Stimulated activated CD8-positive, alpha-beta memory T cell treated with anti-CD3 and anti-CD28 coated beads, Interleukin-15, amount 100 ng/mL, for 24 hours (primary cell): ENCODE measurements at places on chromosomes 2 and 18.

DNA sequence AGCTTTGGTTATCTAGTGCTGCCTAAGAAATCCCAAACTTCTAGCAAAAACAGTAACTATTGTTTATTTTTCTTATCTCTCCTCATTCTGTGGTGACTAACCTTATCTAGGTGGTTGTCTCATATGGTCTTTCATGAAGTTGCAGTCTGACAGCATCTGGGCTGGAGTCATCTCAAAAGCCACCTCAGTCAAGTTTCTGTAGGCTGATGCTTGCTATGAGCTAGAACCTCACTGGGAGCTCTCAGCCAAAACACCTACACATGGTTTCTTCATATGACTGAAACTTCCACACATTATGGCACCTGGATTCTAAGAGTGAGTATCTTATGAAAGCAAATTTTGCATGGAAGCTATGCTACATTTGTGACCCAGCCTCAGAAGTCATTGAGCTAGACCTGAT lies 596.4 kb upstream of the VRK2 start:
- DNase-seq: no peak

- DNase-seq: no peak
Observed at GRCh38 chr2:219733106-219733505, 105.7 kb downstream of the SLC4A3 start.

- DNase-seq: no peak
Observed at GRCh38 chr18:76953583-76954233, 131.4 kb downstream of the ZNF236 start.

- no peak for DNase-seq
Observed at GRCh38 chr2:121220995-121221394, 64.0 kb downstream of the TFCP2L1 start.

DNA sequence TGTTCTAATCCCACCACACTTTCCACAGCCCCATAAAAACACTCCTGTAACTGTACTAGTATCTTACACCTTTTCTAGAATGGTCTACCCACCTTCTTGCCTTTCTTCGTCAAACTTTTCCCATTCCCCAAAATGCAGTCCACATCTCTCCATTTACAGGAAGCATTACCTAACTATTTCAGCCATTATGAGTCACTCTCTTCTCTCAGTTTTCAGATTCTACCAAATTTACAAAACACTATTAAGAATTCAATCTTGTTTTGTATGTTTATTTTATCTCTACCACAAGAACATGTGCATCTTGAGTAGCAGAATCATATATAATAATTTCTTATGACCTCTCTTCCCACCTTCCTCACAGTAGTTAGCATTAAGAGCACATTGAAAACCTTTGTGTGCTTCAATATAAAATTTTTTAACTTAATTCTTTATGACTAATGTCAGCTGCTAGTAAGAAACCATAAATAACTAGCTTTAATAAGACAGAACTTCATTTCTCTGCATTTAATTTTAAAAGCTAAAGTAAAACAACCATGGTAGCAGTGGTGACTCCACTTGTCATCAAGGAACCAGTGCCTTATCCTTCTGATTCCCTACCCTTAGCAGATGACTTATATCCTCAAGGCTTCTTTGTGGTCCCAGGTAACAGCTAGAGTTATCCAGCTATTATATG lies 56.6 kb upstream of the MAP2 start:
- DNase-seq: no peak

- DNase-seq: no peak
Observed at GRCh38 chr18:22872900-22873537, 60.1 kb upstream of the RBBP8 start.

- DNase-seq: no peak
Observed at GRCh38 chr2:38685116-38685735, 19.3 kb downstream of the GALM start.

DNA sequence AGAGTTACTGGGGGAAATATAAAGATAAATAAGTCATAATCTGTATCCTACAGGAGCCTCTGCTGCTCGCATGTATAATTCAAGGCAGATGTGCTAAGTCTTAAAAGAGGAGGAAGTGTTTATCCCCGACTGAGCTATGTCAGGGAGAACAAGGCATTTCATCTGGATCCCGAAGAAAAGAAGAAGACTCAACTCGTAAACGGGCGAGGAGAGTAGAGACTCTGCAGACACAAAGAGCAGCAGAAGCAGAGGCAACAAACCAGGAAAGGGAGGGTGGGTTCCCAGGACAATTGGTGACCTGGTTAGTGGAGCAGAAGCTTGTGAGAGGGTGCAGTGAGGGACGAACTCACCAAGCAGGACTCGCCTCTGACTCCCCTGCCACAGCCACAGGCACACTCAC lies 368.6 kb downstream of the EIPR1 start:
- DNase-seq: no peak

DNA sequence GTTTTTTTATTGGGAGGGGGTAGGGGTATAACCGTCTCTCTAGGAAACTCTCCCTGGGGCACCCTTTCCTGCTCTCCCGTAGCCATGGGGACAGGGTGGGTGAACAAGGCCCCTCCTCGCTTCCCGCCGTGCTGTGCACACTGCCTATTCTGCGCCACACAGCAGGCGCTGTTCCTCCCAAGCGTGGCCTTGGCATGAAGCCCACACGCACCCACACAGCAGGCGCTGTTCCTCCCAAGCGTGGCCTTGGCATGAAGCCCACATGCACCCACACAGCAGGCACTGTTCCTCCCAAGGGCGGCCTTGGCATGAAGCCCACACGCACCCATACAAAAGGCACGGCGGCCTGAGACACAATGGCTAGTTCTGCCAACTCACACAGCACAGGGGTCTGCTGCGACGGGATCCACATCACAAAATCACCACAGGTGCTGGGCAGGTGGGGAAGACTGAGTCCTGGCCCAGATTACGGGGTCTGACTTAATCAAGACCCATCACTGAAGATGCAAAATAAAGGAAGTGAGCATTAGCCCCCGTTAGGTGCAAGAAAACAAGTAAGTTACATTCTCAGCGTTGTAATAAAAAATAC lies 46.6 kb upstream of the TPO start:
- DNase-seq: no peak

DNA sequence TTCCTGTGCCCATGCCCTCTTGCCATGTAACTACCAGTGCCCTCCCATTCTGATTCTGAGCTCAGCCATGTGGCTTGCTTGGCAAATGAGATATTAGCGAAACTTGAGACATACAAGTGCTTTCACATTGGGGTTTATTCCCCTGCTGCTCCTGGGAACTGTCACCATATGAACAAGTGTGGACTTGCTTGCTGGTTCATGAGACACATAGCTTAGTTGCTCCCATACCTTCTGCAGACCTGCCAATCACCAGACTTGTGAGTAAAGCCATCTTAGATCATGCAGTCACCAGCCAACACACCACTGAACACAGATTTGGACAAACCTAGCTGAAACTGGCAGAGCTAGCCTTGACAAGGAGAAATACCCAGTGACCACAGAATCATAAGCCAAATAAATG lies 155.1 kb downstream of the SS18 start:
- DNase-seq: no peak

GRCh38 chr2:238120463-238121298 lies 17.8 kb upstream of the KLHL30 start:
- DNase-seq: no peak

DNA sequence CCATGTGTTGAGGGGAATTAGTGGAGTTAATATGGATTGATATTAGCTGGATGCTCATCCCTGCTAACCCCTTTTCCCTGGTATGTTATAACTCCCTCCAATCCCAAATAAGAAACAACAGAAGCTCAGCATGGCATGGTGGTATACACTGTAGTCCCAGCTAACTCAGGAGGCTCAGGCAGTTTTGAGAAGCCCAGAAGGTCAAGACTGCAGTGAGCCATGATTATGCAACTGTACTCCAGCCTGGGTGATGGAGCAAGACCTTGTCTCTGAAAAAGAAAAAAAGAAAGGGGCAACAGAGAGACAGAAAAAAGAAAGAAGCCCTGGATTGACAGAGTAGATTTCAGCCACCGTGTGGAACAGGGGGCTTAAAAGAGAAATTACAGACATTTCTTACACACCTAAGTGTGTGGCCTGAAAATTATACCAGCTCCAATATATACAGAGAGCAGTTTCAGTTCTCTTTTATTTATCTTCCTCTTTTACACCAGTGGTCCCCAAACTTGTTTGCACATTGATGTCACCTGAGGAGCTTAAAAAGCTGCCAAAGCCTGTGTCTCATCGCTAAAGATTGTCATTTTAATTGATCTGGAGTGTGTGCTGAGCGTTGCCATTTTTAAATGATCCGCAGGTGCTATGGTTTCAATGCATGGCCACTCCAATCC lies 203.6 kb downstream of the UBE2E3 start:
- DNase-seq: no peak

DNA sequence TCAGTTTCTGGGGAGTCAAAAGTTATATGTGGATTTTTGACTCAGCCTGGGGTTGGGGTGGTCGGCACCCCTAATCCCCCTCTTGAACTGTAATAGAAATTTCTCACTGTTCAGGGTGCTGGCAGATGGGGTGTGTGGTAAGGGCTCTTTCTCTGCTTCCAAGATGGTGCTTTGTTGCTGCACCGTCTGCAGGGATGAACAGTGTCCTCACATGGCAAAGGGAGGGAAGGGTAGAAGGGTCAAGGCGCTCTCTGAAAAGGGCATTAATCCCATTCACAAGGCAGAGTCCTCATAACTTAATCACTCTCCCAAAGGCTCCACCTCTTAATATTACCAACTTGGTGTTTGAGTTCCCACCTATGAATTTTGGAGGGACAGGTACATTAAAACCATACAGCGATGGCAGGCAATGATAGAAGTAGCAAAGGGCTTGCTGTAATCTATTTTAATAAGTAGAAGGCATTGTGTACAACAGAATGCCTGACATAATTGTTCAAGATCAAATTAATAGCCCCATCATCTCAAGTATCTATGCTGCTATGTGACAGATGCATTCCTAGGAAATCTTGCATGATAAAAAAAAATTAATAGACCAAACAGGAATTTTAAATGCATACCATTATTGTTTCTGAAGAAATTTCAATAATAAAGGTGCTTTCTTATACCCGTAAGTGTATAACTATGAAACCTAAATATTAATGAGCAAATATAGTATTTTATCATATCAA lies 28.1 kb downstream of the MMADHC start:
- DNase-seq: no peak

DNA sequence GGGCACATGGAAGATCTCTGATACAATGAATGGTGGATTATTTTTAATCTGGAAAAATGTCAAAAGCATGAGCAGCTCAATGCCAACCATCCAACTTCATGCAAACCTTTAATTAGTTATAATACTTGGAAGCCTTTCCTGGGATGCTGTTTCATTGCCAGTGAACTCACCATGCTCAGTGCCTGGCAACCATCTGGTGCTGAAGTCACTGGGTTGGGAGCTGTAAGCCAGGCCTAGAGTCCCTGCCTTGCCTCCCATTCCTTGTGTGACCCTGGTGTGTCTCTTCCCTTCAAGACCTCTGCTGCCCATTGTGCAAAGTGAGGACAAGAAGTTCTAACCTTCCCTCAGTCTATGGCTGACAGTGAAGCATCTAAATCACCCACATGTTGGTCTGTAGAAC lies 458.7 kb downstream of the RNF144A start:
- no peak for DNase-seq

DNA sequence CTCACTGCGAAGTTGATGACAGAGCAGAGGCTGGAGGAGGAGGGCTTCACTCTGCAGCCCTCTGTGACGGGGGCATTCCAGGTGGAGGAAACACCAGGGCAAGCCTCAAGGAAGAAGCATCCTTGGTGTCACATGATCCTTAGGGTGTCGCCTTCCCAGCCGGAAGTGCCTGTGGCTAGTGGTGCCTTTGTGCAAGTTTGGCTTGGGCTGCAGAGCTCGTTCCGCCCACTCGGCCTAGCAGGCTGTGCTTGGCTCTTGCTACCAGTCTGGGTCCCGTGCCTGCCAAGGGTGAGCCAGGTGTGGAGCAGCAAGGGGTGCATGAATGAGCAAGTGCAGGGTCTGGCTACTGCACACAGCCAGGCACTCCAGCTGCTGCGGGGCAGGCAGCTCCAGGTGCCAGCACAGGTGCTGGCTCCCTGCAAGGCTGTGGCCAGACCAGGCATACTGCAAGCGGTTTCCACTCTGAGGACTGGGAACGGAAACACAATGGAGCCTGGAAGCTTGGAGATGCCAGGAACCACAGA lies 325.3 kb upstream of the SMIM21 start:
- DNase-seq: no peak

GRCh38 chr18:76429262-76430126 lies 65.5 kb downstream of the ZNF516 start:
- no peak for DNase-seq

- DNase-seq: no peak
Observed at GRCh38 chr18:59939127-59939526, 39.3 kb downstream of the PMAIP1 start.

- DNase-seq: no peak
Observed at GRCh38 chr2:50178050-50178449, 853.9 kb downstream of the NRXN1 start.

DNA sequence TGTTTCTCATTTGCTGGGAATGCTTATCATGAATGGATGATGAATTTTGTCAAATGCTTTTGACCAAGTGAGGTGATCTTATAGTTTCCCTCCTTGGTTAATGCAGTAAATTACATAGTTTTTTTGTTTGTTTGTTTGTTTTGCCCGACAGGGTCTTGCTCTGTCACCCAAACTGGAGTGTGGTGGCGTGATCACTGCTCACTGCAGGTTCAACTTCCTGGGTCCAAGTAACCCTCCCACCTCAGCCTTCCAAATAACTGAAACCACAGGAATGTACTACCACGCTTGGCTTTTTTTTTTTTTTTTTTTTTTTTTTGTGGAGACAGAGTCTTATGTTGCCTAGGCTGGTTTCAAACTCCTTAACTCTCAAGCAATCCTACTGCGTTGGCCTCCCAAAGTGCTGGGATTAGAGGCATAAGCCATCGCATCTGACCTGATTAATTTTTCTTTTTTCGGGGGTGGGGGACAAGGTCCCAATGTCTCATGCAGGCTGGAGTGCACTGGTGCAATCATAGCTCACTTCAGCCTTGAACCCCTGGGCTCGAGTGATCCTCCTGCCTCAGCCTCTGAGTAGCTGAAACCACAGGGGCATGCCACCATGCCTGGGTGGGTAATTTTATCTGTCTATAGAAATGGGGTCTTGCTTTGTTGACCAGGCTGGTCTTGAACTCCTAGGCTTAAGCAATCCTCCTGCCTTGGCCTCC lies 48.6 kb downstream of the SMAD2 start:
- DNase-seq: no peak
